Brain microvascular endothelial cell (primary cell): ENCODE measurements at places on chromosomes 12 and 14.

GRCh38 chr14:32900547-32900946 is 38.1 kb upstream of the NPAS3 start:
- no peak for DNase-seq

DNA sequence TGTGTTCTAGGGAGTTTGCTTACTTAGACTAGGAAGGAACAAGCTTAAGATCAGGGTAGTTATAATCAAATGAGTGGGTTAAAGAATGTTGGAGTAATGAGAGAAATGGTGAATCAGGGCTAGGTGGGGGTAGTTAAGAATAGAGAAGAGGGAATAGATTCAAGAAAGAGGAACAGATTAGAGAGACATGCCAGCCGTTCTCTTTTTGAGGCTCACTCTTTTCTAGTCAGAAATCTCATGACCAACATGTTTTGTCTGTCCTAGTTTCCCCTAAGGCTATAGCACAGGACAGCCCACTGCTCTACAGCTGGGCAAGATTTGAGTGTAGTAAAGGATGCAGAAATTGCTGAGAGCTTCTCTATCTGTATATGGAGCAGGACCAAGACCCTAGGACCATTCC is 258.4 kb downstream of the AKAP6 start:
- DNase-seq: no peak

GRCh38 chr12:42525444-42525843 is 64.1 kb downstream of the PRICKLE1 start:
- no peak for DNase-seq

DNA sequence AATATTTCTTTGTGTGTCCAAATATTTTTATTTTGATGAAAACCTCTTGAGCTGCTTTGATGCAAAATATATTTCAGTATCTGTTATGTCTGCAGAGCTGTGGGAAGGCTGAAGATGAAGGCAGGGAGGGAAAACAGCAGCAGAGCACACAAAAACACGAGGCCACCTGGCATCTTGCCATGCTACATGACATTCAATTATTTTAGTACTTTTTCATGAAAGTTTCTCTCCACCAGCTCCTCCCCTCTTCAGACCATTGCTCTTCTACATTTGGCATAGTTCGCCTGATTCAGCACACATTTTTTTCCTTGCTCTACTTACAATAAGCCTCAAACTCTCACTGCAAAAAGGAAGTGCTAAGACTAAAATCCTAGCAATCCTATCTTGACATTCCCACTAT is 4.6 kb upstream of the ALX1 start:
- no peak for DNase-seq

DNA sequence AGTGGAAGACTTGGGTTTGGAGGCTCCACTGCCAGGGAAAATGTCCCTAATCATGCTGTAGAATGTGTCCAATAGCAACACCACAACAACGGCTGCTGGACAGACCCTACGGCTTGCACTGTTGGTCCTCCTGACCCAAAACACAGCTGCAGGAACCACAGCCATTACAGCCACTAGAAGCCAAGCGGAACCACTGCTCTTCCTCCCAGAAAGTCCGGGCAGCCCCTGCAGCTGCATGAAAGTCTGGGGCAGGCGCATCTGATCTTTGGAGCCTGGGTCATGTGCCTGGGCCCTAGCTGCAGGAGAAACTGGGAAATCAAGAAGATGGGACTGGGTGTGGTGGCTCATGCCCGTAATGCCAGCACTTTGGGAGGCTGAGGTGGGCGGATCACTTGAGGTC is 124.7 kb upstream of the METAP2 start:
- DNase-seq: no peak

DNA sequence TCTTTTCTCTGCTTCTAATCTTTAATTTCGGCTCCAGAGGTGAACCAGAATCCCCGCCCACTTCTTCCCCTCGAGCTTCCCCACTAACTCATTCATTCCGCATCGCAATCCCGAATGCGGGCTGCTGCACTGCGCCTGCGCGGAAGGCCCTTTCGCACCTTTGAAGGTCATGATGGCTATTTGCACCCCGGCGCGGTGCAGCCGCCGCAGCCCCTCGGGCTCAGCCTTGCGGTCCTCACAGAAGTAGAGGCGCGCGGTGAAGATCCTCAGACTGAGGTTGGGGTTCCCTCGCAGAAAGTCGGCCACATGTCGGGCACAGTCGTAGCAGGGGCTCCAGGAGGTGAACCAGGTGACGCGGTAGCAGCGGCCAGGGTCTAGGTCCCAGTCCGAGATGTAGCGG is 7.6 kb downstream of the AICDA start:
- DNase-seq: no peak

DNA sequence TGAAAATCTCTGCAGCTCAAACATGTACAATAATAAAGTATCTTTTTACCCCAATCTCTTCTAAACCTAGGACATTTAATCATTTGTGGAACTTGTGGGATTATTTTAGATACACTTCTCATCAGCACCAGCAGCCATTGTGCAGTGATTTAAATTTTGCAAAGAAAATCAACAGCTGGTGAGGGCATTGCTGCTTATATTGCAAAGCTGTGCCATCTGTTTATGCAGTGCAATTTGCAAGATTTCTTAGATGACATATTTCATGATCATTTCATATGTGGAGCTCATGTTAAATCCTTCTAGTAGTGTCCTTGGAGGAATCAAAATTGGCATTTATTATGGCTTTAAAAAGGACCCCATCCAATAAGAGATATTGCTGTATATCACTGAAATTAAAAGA is 320.7 kb downstream of the BTG1 start:
- DNase-seq: no peak

- DNase-seq: no peak
Observed at GRCh38 chr14:24681056-24681455, 47.1 kb upstream of the GZMB start.

- no peak for DNase-seq
Observed at GRCh38 chr12:26331960-26332359, 136.6 kb downstream of the SSPN start.

- DNase-seq: no peak
Observed at GRCh38 chr12:103469719-103470118, 26.0 kb downstream of the C12orf42 start.

GRCh38 chr12:43094886-43095575 is 457.0 kb downstream of the ADAMTS20 start:
- DNase-seq: no peak

- no peak for DNase-seq
Observed at GRCh38 chr12:92621833-92622232, 81.0 kb upstream of the PLEKHG7 start.

DNA sequence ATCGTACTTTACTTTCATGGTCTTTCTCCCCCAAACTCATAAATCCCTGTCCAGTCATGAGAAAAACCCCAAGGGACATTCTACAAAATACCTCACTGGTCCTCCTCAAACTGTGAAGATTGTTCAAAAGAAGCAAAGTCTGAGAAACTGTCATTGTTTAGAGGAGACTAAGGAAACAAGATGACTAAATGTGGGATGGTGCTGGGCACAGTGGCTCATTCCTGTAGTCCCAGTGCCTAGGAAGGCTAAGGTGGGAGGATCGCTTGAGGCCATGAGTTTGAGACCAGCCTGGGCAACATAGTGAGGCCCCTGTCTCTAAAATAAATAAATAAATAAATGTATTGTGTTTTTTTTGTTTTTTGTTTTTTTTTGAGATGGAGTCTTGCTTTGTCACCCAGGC is 74.2 kb upstream of the SCAF11 start:
- DNase-seq: no peak

DNA sequence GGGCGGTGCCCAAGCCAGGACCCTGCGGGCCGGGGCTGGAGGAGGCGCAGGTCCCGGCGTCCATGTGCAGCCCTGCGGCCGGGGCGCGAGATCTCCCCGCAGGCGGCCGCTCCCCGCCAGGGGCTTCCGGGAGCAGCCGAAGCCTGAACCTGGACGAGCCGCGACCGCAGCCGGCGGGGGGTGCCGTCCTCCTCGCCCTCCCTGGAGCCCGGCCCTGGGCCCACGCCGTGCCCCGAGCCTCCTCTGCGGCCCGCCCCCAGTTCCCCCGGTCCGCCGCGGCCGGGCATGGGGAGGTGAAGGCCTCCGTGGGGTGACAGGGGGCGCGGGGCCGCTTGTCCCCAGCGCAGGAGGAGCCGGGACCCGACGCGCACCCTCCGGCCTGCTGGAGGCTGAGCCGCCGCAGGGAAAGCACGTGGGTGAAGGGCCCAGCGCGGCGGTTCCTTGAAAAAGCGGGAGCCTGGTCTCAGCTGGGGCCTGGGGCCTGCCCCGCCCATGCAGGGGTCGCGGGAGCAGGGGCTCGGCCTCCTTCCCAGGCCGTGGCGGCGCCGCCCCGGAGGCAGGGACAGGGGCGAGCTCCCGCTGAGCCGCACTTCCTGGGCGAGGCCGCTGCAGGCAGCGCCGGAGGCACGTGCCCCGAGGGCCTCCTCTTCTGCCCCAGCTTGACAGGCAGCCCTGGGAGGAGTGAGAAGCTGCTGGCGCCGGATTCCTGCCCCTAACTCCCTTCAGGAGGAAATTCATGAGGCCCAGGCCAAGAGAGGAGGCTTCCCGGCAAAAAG is 55.6 kb upstream of the PPP2R5C start:
- no peak for DNase-seq

GRCh38 chr12:21786041-21786531 is 11.6 kb upstream of the KCNJ8 start:
- DNase-seq: no peak

- no peak for DNase-seq
Observed at GRCh38 chr12:55734595-55734994, 5.8 kb upstream of the CD63 start.

DNA sequence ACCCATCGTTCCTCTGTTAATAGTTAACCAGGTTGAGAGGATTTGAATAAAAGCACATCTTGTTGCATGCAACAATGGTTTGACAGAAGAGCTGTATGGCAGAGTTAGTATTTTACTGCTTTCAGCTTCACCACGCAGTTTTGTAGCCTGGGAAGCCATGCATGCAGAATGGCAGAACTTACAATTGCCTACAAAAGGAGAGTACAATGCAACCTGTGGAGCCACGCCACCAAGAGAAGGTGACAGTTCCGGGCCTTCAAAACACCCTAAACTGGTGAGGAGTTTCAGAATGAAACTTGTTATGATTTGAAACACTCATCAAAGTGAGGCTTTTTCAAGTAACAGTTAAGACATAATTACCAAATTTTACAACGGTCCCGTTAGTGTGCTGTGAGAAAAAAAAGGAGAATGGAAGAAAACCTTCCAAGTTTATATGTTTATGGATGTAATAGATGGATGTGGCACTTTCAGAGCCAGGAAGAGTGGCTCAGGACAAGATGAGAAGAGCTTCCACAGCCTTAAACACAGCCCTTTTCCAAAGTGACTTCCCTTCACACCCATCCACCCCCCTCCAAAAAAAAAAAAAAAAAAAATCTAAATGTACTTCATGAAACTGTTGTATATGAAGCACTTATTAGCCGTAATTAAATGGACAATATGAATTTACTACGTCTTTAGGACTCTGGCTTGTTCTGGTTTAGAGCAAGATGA is 158.7 kb downstream of the EGLN3 start:
- DNase-seq: no peak
